ENCODE measurements at places on chromosomes 1 and 21.
A peak's percentile ranks its signal among the peaks of the same experiment; 100 is the strongest.

- no peak for DNase-seq
Observed at GRCh38 chr1:53292690-53293089, 35.2 kb downstream of the LRP8 start.

DNA sequence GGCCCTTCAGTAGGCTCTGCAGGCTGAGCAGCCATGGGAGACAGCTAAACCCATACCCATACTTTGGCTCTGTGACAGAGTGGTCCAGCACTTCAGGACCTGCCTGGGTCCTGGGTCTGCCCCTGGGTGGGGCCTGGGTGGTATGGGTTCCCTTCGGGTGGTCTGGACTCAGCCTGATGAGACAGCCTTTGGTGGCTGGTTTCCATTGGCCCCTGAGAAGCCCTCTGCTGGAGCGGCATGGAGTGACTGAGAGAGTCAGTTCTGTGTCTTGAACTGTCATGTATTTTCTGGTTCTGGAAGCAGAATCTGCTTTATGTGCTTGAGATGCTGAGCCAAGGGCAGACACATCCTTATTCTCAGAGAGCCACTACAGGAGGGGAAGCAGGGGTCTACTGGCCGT lies 31.3 kb upstream of the KCNA2 start:
- DNase-seq = no peak

DNA sequence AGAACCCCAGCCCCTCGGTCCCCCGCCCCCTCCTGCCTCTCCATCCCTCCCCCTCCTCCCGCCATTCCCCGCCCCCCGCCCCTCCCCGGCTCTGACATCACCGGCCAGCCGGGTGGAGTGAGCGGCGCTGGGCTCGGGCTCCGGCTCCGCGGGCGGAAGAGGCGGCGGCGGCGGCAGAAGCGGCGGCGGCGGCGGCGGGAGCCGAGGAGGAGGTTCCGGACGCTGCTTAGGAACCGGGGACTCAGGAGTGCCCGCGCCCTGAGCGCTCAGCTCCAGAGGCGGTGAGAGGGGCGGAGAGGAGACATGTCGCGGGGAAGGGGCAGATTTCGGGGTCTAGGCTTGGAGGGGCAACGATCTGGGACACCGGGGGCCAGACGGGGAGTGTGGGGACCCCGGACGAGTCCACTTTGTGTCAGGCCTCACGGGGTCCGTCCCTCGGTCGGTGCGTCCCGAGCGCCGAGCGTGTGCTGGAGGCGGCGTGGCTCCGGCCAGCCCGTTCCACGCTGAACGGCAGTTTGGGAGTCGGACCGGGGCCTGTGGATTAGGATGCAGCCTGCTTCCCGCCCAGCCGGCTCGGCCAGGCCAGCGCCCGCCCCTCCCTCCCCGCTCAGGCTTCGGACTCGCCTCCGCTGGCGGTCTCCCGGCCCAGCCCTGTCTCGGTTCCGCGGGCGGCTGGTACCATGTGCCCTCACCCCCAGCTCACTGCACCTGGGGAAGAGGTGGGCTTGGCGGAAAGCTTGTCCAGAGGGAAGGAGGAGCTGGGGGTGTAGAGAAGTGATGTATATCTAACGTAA lies at the start of gene PEA15:
Gene PEA15 (plus strand): TSS at position 143 of the 794 bp plus-strand sequence. CDS start 6,161 bp downstream, outside the sequence.
- peak; percentile 91 for DNase-seq

DNA sequence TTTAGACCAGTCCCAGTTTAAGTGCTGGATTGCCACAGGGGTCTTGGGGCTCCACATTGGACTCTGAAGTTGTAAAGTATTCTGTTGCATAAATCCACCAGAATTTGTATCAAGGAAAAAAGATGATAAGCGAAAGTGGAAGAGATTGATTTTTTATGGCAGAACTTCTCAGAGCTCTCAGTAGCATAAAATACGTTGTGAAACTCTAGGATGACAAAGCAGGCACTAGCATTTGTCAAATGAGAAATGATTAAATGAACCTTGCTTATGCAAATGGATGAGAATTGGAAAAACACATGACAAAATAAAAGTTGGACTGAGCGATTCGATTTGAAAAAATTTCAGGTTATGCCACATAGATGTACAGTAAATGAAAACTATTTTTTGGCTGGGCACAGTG lies 253.8 kb upstream of the RAB4A start:
- DNase-seq = no peak

DNA sequence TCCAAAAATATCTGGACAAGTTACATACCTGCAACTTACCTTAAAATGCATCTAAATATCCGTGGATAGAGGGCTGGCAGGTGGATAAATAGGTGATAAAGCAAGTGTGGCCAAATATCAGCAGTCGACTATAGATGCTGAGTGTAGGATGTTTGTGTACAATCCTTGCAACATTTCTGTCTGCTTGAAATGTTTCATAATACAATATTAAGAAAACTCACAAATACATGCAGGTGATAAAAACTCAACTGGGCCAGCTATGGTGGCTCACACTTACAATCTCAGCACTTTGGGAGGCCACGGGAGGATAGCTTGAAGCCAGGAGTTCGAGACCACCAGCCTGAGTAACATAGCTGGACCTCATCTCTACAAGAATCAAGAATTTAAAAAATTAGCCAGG lies 41.0 kb downstream of the ACTA1 start:
- DNase-seq = no peak

DNA sequence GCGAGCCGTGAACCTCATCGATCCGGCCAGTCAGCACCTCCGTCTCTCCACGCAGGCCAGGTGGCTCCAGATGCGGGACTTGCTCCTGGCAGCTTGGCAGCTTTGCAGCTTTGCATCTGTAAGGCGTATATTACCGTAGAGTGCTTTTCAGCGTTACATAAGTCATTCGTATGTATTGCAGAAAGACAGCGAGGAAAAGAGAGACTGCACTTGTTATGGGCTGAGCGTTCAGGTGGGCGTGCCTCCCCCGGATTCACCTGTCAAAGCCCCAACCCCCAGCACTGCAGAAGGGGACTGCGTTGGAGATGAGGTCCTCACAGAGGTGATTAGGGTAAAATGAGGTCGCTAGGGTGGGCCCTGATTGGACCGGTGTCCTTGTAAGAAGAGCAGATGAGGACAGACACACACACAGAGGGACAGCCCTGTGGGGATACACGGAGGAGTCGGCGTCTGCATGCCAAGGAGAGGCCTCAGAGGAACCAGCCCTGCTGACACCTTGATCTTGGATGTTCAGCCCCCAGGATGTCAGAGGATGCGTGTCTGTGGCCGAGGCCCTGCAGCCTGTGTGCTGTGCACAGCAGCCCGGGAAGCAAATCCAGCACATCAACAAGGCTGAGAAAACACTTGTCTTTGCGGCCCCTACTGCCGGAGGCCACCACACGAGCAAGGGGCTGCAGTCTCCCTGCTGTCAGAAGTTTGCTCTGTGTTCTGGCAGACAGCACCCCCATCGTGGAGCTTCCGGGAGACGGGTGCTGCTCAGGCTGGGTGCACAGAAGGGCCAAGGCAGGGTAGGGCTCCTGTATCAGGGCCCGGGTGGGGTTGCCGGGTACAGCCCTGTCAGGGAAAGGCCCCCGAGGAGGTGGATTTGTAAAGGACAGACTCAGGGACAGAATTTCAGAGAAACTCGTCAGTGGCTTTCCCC lies 10.9 kb upstream of the AGPAT3 start:
- no peak for DNase-seq

- DNase-seq = no peak
Observed at GRCh38 chr1:95282518-95282895, 48.5 kb downstream of the RWDD3 start.

GRCh38 chr1:30612536-30613065 lies 110.8 kb downstream of the MATN1 start:
- no peak for DNase-seq

DNA sequence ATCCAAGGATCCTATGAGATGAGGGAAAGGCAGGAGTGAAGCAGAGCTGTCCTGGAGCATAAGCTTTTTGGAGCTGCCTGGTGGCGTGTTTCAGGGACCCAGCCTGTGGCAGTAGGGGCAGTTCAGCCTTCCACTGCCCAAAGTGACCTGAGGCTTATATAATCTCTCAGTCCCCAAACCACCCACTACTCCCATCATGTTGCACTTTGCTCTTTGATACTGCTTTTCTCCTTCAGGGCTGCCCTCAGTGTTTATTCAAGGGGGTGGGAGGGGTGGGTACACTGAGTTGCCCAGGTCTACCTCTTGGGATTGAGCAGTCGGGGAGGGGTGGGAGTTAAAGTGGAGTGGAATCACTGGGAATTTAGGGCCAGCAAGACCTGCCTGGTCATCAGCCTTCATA lies 9.3 kb downstream of the HCN3 start:
- DNase-seq = no peak

GRCh38 chr21:41834926-41835663 lies 44.0 kb downstream of the PRDM15 start:
- DNase-seq = no peak

DNA sequence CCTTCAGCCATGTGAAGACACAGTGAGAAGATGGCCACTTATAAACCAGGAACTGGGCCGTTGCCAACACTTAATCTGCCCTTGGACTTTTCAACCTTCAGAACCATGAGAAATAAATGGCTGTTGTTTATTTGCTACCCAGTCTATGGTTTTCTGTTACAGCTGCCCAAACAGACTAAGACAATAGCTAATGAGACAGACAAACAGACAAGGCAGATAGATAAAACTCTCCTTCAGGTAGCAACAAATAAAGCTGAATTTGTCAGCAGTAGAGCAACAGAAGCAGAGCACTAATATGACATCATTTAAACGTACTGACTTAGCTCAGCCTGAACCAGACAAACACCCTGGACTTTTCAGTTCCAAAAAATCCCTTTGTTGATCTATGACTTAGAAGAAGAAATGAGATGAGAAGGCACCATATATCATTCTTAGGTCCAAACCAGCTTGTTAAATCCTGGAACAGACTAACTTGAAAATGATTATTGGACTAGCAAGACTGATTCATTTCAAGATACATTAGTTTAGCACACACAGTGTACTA lies 27.0 kb downstream of the ZZZ3 start:
- no peak for DNase-seq

- DNase-seq = no peak
Observed at GRCh38 chr1:43861337-43861736, 72.3 kb upstream of the ARTN start.

- no peak for DNase-seq
Observed at GRCh38 chr1:185566995-185567394, 167.2 kb upstream of the HMCN1 start.

DNA sequence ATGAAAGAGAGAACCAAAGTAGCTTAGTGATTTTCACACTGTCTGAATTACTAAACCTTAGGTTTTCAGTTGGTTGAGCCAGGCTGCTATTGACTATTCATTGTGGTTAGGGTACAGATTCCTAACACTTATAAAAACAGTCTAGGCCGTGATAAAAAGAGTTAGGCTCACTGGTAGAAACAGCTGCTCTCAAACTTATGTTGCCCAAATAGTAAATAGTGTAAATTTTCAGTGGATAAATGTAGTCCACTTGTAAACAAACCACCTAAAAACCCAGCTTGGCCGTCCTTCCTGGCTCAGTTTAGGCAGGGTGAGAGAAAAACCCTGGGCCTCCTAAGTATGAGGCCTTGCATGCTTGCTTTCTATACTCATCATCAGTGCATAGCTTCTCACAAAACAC lies 34.9 kb downstream of the ARID1A start:
- DNase-seq = no peak

GRCh38 chr1:78722947-78723346 lies 73.3 kb downstream of the IFI44 start:
- no peak for DNase-seq

- DNase-seq = no peak
Observed at GRCh38 chr1:183144752-183145151, 41.3 kb upstream of the LAMC2 start.

- no peak for DNase-seq
Observed at GRCh38 chr1:157277281-157277680, 139.1 kb upstream of the ETV3 start.

DNA sequence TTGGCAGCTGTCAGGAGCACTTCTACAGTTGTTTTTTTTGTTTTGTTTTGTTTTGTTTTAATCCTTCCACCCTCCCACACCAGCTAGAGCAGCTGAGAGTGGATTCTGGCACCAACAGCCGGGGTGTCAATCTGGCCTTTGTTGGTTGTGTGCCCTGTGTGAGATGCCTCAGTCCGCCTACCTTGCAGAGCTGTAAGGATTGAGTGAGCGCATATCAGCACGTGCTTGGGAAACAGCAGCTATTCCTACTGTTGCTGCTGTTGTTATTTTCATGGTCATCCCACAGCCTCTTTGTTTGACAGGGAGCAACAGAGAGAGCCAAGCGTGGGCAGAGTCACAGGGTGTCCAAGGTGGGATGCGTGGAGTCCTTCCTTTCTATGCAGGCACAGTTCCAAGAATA lies 50.4 kb downstream of the PGBD5 start:
- DNase-seq = no peak

DNA sequence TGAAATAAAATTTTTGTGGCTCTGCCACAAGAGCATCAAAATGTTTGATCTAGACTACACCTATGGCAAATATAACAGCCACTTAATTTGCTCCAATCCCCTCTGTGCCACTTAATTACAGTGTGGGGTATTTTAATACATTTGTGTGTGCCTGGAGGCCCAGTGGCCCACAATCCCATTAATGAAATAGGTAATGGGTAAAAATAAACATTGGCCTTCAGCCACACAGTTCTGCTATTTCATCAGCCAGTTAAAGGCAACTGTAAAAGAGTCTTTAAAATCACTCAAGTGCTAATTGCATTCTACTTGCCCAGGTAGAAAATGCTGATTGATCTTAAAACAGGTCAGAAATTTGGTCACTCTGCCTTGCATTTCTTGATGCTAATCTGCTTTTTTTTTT lies 151.6 kb upstream of the UBE2U start:
- DNase-seq = no peak

- DNase-seq = peak; percentile 68
Observed at GRCh38 chr1:110783292-110783918, 89.5 kb upstream of the CD53 start.

DNA sequence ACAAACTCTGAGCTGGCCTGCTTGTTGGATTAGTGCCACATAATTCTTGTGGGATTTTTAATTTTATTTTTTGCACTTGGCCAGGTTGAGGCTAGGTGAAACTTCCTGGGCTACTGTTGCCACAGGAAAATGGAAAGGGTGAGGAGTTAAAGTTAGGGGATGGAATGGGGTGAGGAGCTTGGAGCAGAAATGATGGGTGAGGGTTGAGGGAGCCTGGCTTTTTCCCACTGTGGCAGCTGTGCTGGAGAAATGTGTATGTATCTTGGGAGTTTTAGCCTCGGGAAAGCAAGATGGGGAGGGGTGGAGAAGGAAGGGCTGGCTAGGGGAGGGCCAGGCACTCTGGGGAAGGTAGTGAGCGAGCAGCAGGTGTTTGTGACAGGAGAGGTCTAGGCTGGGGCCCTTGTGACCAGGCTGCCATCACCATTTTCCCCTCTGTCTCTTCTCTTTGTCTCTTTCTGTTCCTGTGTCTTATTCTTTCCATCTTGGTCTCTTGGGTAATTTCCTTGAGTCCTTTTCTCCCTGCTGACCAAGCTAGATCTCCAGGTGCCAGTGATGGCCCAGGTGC lies 2.0 kb downstream of the ZNF687 start:
- DNase-seq = no peak
